ENCODE measurements at places on chromosomes 2 and 18.

GRCh38 chr2:73217160-73217559 lies 3.1 kb downstream of the SMYD5 start:
- peaks cover 8% of the 10 kb centered on the region for H3K36me3 ChIP-seq
- no peak overlapping the region for H3K4me3 ChIP-seq
- no peaks in the 10 kb centered on the region for H3K27me3 ChIP-seq
- peaks cover 24% of the 10 kb centered on the region for H3K4me1 ChIP-seq

- no peak for DNase-seq
- peaks cover 4% of the 10 kb centered on the region for H3K36me3 ChIP-seq
- H3K27me3 ChIP-seq: no peaks in the 10 kb centered on the region
- no peak overlapping the region for H3K27ac ChIP-seq
- no peak overlapping the region for H3K4me3 ChIP-seq
These were observed 10.8 kb downstream of the LAPTM4A start for GRCh38 chr2:20040489-20041172.

DNA sequence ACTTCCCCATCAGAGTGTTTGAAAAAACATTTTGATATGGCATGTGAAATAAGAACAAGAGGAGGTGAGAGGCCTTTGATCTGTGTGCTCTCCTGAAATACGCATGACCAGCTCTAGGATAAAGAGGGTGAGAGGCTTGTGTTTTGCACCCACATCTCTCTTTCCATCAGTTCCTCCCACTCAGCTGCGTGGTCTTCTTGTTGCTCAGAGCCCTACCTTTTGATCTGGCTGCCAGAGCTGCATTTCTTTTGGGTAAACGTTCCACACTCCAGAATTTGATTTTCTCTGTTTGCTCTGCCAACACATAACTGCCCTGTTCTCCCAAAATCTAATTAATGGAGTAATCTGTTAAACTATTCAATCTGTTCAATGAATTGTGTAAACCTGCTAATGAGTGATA lies 72.0 kb upstream of the FN1 start:
- DNase-seq: no peak
- no peak overlapping the region for H3K27ac ChIP-seq
- H3K4me3 ChIP-seq: no peak overlapping the region
- peaks cover 2% of the 10 kb centered on the region for H3K27me3 ChIP-seq
- H3K4me1 ChIP-seq: no peaks in the 10 kb centered on the region

- no peaks in the 10 kb centered on the region for H3K36me3 ChIP-seq
- DNase-seq: no peak
- no peak overlapping the region for H3K4me3 ChIP-seq
- no peak overlapping the region for H3K27ac ChIP-seq
- H3K27me3 ChIP-seq: no peaks in the 10 kb centered on the region
These were observed 140.5 kb downstream of the PTH2R start for GRCh38 chr2:208546860-208547650.

GRCh38 chr2:47891369-47892337 lies 14.6 kb downstream of the FBXO11 start:
- peaks cover 5% of the 10 kb centered on the region for H3K36me3 ChIP-seq
- no peak for DNase-seq
- peaks cover 32% of the 10 kb centered on the region for H3K4me1 ChIP-seq
- no peaks in the 10 kb centered on the region for H3K27me3 ChIP-seq
- no peak overlapping the region for H3K4me3 ChIP-seq

GRCh38 chr2:106117347-106117746 lies 76.8 kb downstream of the UXS1 start:
- no peak overlapping the region for H3K4me3 ChIP-seq
- H3K4me1 ChIP-seq: no peaks in the 10 kb centered on the region
- no peak overlapping the region for H3K27ac ChIP-seq
- peaks cover 7% of the 10 kb centered on the region for H3K36me3 ChIP-seq
- no peak for DNase-seq
- no peaks in the 10 kb centered on the region for H3K27me3 ChIP-seq

Measured in T-cell (primary cell).